SK-N-SH (cell line): ENCODE measurements at places on chromosomes 12 and 14. TPM values are rescaled to one million over a fixed set of nuclear protein-coding genes. Genes with fewer than 3 reads are reported as not detected.

OAS1 gene
- polyA plus RNA-seq, result 1.1 and 1.3 TPM in 2 replicates

DNA sequence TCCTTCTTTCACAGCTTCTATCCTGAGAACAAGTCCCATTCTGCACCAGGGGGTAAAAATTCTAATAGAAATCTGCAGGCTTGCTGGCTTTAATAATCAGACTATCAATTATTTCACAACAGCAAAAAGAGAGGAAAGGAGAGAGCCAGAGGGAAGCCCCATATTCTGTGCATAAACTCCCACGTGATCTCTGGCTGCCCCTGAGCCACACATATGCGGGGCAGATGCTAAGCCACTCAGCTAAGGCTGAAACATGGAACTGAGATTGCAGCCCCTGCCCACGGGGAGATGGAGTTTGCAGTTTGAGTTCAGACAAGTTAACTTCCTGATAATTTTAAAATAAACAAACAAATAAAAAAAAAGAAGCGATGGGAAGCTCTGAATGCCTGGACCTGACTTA lies 254.4 kb upstream of the CCDC196 start:
- DNase-seq, result peak; percentile 35

GRCh38 chr12:89189448-89189847 lies 162.9 kb downstream of the DUSP6 start:
- DNase-seq, result no peak

DNA sequence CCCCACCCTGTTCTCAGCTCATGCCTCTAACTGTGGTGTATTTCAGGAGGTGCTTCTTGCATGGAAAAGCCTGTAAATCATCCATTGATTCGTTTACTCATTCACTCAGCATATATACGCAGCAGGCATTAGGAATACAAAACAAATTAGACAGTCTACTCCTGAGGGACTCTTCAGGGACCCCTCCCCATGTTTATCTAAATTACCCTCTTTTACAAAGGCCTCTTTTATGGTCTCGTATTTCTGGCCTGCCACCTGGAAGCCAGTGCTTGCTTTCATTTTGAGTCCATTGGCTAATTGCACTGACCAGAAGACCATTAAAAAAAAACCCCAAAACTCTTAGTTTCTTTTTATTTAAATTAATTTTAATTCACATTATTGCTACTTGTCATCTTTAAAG lies 134.4 kb downstream of the DACT1 start:
- DNase-seq, result no peak

DNA sequence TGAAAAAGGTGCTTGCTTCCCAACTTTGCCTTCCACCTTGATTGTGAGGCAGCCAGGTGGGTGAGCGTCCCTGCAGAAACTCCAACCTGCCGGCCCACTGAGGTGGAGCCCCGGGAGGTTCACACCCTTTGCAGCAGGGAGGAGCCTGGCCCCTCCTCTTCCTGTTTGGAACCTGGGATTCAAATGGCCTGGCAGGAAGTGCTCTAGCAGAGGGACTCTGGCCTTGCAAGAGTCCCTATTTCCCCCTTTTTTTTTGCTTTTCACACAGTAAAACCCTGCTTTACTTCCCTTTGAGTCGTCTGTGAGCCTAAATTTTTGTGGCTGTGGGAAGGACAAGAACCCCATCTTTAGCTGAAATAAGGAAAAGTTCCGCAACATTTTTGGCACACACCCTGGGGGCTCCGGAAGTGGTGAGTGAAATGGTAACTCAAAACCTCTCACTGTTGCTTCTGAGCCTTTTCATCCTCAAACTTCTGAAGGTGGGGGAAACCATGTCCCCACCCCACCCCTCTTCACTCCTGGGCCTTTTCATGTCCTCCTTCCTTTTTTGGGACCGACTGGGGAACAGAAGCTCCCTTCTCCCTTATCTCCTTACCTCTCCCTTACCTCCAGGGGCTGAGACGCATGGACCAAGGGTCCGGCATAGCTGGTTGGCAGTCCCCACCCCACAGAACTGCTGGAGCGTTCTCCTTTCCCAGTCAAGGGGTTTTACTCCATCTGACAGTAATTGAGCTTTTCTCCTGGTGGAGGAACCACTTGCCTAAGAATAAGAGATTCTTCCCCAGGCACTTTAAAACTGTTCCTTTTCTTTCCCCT lies 102.0 kb downstream of the KCNMB4 start:
- no peak for DNase-seq

DNA sequence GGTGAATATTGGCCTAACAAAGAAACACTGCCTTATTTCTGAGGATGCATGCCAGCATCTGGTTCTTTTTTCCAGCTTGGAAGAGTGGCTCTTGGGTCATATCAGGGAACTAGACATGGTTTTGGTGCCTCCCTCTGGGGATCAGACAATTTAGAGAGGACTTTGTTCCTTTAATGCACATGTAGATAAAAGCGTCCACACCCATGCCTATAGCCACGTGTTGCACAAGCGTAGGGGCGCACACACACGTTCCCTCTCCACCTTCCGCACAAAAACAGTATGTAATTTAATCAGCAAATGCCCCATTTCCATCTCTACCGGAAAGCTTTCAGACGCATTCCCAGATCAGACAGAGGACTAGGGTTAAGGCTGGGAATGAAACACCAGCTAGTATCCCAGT lies 61.7 kb upstream of the RIC8B start:
- no peak for DNase-seq

PRPH gene
- 1.7 and 1.9 TPM in 2 replicates for polyA plus RNA-seq

DNA sequence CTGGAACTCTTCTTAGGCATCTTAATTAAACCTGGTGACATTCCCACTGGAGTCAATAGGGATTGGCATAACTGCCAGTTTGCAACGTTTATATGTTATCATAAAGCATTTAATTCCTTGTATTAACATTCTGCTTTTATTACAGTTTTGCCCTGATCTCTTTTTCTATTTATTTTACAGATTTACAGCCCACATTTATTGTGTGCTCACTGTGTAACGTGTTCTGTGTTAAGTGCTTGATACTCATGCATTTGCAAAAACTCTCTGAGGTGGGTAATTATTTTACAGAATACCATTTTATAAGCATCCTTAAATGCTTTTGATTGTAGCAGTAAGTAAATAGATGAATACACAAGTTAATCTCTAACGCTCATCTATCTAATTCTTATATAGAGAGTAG lies 341.5 kb upstream of the FAR2 start:
- no peak for DNase-seq

GRCh38 chr12:54159140-54159539 lies 29.6 kb downstream of the SMUG1 start:
- DNase-seq, result peak; percentile 64

DNA sequence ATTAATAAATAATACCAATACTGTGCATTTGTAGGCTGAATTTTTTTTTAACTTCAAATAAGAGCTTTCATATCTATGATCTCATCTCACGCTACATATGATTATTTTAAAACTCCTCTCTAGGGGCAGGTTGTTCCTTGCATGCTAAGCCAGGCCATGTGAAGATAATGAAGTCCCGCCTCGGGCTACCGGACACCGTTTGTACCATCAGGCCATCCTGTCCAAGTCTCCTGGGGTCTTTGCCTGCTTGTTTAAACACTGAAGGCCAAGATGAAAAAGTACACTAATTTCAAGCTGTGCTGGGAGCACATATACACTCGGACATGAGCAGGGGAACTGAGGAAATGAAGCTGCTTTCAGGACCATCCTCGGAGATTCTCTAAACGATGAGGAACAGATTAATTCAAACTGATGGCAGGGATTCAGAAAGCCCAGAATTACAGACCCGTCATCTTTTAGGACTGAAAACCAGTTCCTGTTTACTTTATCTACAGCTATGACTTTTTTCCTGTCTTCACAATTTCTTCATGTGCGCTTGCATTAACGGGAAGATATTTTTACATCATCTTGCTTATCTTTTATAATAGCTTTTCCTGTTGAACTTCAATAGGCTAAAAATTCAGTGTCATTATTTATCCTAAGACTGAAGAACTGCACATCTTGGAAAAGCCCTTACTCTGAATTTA lies 6.3 kb upstream of the ABHD12B start:
- DNase-seq, result no peak

DNA sequence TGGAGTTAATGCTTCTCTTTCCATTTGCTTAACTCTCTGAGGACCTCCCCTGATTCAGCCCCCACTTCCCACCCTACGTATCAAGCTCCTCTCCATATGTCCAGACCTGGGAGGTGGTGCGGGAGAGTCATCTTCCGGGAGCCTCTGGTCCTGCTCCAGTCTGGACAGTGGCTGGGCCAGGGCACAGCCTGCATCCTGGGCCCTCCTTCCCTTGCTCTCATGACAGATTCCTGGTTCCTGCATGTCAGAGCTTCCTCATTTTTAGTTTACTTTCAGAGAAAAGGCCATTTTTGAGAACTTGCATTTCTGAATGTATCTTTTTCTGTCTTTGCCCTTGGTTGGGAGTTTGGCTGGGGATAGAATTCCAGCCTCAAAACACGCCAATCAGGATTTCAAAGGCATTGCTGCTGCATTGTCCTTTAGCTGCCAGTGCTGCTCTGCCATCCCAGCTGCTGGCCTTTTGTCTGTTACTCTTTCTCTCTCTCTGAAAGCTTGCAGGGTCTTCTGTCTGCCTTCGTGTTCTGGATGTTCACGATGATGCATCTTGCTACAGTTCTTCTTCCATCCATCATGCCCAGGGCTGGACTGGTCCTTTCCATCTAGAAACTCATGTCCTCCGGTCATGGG lies 54.7 kb downstream of the SLC6A12 start:
- no peak for DNase-seq

- DNase-seq, result no peak
Observed at GRCh38 chr12:65867394-65867793, 43.1 kb downstream of the HMGA2 start.
